Esophagus mucosa (tissue), 1 donor: ENCODE measurements at places on chromosomes 16 and 17.
A peak's percentile ranks its signal among the peaks of the same experiment; 100 is the strongest.

DNA sequence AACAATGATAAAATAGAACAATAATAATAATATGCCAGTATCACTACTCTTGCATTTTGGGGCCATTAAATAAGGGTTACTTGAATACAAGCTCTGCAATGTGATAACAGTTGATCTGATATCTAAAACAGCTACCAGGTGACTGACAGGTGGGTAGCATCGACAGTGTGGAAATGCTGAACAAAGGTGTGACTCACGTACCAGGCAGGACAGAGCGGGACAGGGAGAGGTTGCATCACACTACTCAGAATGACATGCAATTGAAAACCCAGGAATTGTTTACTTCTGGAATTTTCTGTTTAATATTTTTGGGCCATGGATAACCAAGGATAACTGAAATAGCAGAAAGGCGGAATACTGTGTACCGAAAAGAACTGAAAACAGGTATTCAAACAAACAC, 15.8 kb upstream of the ZNF19 start:
- ATAC-seq = peak; percentile 70

GRCh38 chr17:77405867-77406732, 265.3 kb downstream of the SEC14L1 start:
- ATAC-seq = no peak

- ATAC-seq = no peak
These were observed 29.8 kb downstream of the PLD6 start for GRCh38 chr17:17176341-17176740.

GRCh38 chr16:75550211-75550662, 5.8 kb downstream of the TMEM231 start:
- ATAC-seq = peak; percentile 88

DNA sequence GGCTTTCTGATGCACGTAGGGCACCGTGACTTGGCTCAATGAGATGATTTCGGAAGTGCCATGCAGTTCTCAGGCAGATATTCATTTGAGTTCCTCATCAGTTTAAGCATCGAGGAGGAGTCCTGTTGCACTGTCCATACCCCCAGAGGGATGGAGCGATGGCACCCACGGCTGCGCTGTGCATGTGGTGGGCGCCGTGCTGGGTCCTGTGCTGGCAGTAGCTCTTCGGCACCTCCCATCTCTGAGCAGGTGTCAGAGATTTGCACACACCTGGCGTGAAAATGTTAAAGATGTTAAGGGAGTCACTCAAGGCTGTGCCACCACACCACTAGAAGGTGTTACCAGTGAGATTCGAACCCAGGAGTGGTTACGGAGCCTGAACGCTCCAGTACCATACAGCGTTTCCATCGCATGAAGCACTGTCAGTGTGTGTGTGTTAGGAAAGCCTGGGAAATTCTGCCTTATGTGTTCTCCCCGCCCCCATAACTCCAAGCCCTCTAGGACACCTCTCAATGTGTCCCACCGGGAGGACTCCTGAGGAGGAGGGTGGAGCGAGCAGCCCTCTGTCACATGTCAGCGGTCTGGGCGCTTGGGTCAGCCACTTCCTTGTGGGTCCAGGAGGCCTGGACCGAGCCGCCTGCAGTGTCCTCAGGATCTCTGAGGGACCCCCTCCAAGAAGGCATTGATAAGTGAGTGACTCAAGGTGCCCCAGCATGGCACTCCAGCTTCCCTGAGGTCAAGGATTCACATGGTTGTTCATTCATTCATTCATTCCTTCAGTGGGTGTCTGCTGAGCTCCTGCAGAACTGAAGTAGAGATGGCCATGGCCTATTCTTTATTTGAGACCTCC, 3.8 kb downstream of the MRC2 start:
- no peak for ATAC-seq

DNA sequence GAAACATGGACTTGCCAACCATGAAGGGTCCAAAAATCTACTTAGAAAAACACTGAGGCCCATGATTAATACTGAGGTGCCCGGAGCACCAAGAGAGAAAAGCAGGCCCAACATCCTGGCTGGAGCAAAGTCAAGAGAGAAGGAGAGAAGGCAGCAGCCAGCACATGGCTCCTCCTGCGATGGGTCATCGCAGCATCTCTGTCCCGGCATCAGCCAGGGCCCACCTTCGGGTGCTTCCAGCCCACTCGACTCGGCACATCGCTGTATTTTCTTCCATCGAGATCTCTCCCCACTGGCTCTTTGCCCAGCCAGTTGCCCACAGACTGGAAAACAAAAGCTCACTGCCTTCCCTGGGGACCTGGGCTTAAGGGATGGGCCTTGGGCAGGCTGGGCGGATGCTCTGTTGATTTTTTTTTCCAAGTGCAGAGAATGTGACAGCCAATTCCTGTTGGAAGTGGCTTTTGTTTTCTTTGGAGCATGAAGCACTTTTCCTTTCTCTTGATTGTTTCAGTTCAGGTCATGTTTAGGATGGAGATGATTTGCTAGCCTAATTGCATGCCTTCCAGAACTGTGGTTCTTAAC, 58.1 kb downstream of the CYB5B start:
- peak; percentile 53 for ATAC-seq

DNA sequence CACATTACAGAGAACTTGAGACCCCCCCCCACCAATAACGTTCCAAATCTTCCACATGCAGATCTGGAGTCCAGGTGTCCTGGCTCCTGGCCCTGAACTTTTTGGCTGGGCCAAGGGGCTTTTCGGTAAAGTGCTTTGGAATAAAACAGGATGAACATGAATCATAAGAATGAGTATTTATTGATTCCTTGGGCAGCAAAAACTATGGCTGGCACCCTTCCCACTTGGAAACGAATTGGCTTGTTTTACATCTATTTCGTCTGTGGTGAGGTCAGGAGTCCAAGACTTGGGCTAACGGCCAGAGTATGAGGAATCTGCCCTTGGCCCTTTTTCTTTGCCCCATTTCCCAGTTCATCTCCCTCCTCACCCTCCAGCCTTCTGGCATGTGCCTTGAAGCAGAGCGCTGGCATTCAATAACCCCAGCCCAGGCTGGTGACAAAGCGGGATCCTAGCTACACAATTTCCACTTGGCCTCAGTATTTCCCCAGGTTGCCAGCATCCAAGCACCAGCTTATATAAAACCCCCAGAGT, 4.1 kb upstream of the UBTF start:
- ATAC-seq = no peak

DNA sequence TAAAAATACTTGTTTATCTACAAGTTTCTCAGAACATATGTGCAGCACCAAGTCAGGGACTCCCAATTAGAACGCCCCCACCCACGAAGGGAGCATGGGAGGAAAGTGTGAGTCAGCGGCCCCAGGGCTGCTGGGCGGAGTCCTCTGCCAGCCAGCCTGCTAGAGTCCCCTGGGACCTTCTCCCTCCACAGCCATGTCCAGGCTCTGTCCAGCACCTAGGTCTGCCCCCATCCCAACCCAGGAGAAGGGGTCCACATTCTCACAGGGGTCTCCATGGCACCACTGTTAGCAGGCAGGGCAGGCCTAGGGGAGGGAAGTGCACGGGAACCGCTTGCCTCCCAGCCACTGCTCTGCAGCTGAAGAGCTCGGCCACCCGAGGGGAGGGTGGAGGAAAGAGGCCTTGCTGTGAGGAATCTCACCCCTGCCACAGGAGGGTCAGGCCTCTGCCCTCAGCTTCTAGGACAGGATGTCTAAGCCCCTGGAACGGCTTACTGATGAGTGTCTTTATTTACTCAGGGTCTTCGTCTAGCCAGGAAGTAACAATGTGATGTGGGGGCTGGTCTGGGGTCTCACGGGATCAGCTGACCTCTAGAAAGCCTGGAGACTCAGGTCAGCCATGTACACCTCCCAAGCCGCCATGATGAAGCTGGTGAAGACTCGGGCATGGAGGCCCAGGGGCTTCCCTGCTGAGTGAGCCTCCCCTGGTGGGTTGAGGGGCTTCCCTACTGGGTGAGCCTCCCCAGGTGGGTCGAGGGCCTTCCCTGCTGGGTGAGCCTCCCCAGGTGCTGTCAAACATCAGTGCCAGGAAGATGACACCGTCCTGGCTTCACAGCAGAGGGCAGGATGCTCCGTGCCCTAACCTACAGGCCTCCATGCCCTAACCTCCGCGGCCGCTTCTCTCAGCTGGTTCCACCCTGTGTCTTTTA, 190.3 kb downstream of the RBFOX3 start:
- ATAC-seq = no peak

DNA sequence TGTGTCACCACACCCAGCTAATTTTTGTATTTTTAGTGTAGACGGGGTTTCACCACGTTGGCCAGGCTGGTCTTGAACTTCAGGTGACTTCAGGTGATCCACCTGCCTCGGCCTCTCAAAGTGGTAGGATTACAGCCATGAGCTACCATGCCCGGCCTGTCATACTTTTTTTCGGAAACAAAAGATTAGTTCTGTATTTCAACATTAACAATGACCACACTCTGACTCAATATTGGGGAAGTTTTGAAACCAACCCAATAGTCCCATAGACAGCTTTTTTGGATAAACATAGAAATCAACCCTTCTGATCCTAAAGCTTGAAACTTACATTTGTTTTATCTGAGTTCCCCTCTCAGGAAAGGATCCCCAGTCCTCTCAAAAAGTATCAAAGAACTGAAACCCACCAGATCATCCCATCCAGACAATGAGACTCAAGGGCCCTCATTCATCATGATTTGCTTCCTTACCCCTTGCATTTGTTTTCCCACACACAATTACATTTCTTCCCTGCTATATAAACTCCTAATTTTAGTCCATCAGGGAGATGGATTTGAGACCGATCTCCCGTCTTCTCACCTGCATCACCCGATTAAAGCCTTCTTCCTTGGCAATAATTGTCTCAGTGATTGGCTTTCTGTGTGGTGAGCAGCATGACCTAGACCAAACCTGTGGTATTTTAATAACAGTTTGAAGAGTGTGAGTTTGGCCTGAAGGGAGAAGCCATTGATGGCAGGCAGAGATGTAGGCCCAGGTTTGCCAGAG, 7.2 kb upstream of the AGRP start:
- peak; percentile 59 for ATAC-seq

DNA sequence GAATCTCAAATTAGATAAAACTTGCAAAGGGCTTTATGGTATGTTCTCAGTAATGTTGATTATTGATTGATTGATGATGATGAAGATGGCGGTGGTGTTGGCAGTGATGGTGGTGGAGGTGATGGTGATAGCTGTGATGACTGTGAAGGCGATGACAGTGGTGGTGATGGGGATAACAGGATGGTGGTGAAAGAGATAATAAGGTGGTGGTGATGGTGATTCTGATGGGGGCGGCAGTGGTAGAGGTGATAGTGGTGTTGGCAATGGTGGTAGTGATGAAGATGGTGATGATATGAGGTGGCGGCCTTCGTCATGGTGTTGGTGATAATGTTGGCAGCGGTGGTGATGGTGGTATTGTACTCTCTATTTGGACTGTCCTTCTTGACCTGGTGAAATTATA, 238.3 kb downstream of the XYLT1 start:
- ATAC-seq = no peak

- ATAC-seq = peak; percentile 98
These were observed 196.1 kb upstream of the HS3ST3A1 start for GRCh38 chr17:13797863-13798262.

DNA sequence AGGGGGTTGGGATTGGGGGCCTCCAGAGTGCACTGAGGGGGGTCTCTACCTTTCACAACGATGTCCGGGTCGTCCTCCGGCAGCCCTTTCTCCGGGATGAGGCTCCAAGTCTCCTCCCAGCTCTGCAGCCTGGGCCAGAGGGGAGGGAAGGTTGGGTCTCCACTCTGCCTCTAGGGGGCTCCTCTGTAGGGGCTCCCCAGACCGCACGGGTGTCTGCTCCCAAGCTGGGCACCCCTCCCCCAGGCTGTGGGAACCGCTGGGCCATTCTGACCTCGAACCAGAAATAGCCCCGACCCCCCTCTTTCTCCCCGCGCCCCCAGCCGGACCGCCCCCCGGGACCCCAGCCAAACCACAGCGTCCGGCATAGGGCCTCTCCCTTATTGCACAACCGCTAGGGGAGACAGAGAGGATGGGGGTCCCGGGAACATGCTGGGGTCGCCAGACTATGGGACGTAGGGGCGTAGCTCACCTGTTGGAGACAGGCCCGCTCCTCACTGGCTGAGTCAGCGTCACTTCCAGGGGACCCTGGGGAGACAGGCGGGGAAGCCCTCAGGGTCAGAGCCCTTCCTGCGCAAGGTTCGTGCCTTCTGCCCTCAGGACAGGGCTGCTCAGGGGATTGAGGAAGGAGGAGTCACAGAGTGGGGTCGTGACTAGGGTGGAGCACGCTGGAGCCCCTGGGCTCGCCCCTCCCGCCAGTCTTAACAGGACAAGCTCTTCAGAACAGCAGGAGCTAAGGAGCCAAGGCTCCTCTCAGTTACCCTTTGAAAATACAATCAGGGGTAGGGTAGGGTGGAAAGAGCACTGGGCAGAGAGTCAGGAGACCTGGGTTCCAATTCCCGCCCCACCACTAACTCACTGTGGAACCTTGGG, 2.7 kb downstream of the PLEKHH3 start:
- ATAC-seq = no peak

GRCh38 chr17:79666111-79666510, 55.3 kb upstream of the RBFOX3 start:
- no peak for ATAC-seq

DNA sequence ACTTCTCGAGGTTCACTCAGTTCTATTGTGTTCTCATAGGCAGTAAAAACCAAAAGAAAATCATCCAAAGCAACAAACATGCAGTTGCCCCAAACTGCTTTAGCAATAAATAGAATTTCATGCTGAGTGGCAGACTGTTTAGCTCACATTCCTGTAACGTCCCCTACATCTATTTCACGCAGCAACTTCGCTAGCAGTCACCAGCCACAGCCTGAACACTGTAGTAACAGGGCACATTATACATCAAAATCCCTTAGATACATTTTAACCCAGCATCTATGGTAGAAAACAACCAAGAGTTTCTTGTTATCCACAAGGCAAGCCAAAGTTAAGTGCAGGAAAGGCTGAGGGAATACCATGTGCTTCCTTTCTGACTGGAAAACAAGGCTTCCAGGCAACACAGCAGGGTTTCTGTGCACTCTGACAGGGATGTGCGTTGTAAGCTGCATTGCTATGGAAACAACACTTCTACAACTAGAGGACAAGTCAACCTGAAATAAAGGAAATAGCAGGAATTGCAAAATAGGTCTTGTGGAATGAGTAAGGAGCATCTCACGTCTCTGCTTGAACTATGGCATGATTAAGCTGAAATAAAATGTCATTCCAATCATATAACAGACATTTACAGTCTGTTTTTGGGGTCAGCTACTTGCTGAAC, 55.4 kb downstream of the CFDP1 start:
- peak; percentile 74 for ATAC-seq

DNA sequence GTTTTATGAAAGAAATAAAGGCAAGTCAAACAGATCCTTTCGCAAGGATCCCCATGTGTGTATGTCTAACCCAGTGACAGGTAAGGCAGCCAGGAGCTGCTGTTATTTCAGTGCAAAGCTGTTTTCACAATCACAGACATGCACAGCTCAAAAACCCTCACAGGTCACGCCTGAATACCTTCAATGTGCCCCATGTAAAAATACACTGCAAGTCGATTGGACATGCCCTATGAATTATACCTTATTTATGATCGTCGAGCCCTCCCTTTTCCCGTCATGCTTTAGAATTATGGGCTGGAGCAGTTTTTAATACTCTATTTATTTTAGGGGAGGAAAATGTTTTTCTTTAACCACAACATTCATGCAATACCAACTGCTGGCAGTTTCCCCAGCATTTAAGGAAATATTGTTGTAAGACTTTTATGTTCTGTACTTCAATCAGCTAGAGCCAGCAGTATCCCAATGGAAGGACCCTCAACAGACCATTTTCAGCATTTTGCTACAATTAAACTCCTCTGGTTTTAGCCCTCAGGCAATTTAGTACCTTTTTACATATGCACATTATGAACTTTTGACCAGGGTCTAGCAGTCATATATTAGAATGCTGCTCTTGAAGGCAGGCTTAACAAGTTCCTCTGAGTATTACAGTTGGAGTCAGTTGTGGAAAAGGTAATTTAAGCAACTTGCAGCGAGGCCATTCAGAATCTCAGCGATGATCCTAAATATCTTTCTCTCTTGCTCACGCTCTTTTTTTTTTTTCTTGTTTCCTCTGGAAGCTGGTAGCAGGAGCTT, 362.2 kb downstream of the WWOX start:
- ATAC-seq = peak; percentile 78
